Activated CD4-positive, alpha-beta memory T cell treated with anti-CD3 and anti-CD28 coated beads for 36 hours (primary cell): ENCODE measurements at places on chromosomes 5 and 9. TPM values are rescaled to one million over a fixed set of nuclear protein-coding genes. Genes with fewer than 3 reads are reported as not detected.

TMEM252 gene
- not detected for total RNA-seq

PTGES gene
- total RNA-seq: not detected

INIP gene
- total RNA-seq: 35.1 TPM

ANKRD33B gene
- 9.9 TPM for total RNA-seq

- no peaks in the 10 kb centered on the region for H3K27me3 ChIP-seq
- no peak overlapping the region for H3K4me3 ChIP-seq
- H3K4me1 ChIP-seq: no peaks in the 10 kb centered on the region
- no peak for DNase-seq
- no peaks in the 10 kb centered on the region for H3K36me3 ChIP-seq
- no peak overlapping the region for H3K27ac ChIP-seq
These were observed 42.4 kb downstream of the ALDH7A1 start for GRCh38 chr5:126552614-126553013.

DNA sequence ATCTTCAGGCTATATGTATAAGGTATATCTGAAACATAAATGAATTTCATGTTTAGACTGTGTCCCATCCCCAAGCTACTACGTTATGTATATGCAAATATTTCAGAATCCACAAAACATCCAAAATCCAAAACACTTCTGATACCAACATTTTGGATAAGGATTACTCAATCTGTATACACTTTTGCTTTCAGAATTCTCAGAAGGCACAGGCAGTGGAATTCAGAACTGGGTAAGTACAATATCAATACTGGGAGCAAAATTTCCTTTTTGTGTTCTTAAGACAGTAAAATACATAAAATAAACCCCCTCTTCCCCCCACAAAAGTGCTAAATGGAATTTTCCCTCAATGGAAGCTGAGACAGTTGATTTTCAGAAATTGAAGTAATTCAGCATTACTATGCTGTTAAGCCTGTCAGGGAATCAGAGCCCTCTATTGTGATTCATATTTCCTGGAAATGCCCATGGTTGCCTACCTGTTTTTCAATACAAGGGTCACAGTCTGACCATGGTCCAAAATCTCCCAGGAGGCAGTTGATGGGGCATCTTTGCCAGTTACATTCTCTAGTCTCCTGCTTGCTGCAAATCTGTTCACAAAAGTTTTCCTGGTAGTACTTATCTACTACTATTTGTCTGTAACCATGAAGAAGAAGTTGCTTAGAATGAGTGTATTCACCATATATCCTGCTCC, 12.1 kb downstream of the C6 start:
- no peak overlapping the region for H3K27ac ChIP-seq
- H3K4me3 ChIP-seq: no peak overlapping the region
- DNase-seq: no peak
- H3K36me3 ChIP-seq: no peaks in the 10 kb centered on the region

- no peaks in the 10 kb centered on the region for H3K27me3 ChIP-seq
- no peak for DNase-seq
- no peak overlapping the region for H3K4me3 ChIP-seq
These were observed 69.6 kb downstream of the CHSY3 start for GRCh38 chr5:129973716-129974426.

GRCh38 chr5:148720257-148720656, 65.9 kb upstream of the HTR4 start:
- H3K27ac ChIP-seq: no peak overlapping the region
- peaks cover 37% of the 10 kb centered on the region for H3K27me3 ChIP-seq
- H3K4me1 ChIP-seq: no peaks in the 10 kb centered on the region
- H3K36me3 ChIP-seq: no peaks in the 10 kb centered on the region
- DNase-seq: no peak
- no peak overlapping the region for H3K4me3 ChIP-seq

GRCh38 chr9:36832164-36832795, 201.8 kb downstream of the PAX5 start:
- no peaks in the 10 kb centered on the region for H3K4me1 ChIP-seq
- no peak for DNase-seq
- peaks cover under 1% of the 10 kb centered on the region for H3K27me3 ChIP-seq

DNA sequence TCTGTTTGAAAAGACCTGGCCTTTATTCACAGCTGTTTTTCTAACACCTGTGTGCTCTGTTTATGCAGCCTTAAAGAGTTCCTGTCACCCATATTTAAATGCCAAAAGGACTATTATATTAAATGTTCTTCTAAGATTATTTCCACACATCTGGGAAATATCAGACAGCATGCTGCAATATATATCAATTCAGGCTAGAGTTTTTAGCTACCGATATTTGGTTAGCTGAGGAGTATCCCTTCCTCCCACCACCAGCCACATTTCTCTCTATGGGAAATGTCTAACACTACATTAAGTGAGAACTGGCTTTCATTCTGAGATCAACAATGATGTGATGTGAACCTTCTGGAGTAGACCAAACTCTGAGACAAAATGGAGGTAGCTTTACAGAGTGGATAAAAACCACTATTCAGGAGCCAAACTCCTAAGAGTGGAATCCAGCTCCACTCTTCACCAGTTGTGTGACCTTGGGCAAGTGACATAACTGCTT, 509.2 kb downstream of the ZNF608 start:
- H3K27me3 ChIP-seq: no peaks in the 10 kb centered on the region
- H3K4me1 ChIP-seq: no peaks in the 10 kb centered on the region
- no peaks in the 10 kb centered on the region for H3K36me3 ChIP-seq
- H3K27ac ChIP-seq: no peak overlapping the region

DNA sequence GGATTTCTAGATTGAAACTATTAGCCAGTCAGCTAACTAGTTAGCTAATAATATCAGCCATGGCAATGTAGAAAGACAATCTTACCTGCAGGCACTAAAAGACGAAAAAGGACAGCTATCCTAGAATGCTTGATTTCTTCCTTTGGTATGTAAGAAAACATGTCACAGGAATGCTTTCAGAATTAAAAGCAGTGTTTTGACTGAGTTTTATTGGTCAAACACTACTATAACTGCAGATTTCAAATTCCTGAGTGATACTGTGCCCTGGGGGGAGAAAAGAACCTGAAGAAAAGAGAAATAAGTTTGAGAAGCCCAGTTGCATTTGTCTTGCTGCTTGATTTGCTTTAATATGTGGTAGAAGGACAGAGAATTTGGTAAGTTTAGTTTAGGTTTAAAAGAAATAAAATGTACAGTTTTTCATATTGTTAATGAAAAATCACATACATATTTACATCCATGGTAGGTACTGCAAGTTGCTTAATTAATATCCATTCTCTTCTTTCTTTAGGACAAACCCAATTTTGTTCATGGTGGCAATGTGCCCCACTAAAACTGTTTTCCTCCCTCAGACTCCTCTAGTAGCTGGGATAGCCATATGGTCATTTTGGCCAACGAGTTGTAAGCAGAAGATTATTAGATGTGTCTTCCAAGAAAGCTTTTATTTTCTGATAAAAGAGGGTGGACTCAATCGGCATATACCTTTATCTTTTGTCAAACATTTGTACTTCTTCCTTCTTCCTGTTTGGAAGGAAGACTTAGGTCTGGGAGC, 4.3 kb upstream of the FAM169A start:
- H3K27me3 ChIP-seq: no peaks in the 10 kb centered on the region
- no peak overlapping the region for H3K27ac ChIP-seq
- DNase-seq: no peak
- no peak overlapping the region for H3K4me3 ChIP-seq
- peaks cover 1% of the 10 kb centered on the region for H3K4me1 ChIP-seq

GRCh38 chr5:138461343-138462125, 3.7 kb upstream of the EGR1 start:
- H3K36me3 ChIP-seq: peaks cover 6% of the 10 kb centered on the region
- H3K4me3 ChIP-seq: no peak overlapping the region
- no peak overlapping the region for H3K27ac ChIP-seq
- peaks cover 43% of the 10 kb centered on the region for H3K4me1 ChIP-seq
- H3K27me3 ChIP-seq: no peaks in the 10 kb centered on the region

GRCh38 chr9:114522286-114522685, 17.0 kb upstream of the WHRN start:
- H3K27me3 ChIP-seq: peaks cover 21% of the 10 kb centered on the region
- no peak overlapping the region for H3K27ac ChIP-seq
- DNase-seq: no peak
- H3K4me3 ChIP-seq: no peak overlapping the region
- H3K36me3 ChIP-seq: no peaks in the 10 kb centered on the region
- H3K4me1 ChIP-seq: no peaks in the 10 kb centered on the region

DNA sequence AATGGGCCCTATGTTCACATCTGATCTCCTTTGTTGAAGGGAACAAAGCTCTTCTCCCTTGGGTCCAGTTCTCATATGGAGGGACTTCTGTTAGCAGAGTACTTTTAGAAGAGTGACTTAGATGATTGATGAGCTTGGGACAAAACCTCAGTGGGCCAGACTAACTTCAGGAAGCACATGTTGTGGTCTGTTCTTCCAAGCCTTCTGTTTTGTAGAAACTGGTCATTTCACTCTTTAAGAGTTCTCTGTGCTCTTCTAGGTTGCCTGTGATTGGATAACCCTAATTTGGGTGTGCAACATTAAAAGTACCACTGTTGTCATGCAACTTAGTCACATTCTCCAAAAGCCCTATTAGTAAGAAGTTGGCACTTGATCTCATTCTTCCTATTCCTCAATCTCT, 183.5 kb upstream of the ACO1 start:
- no peak for DNase-seq
- no peak overlapping the region for H3K27ac ChIP-seq
- H3K4me1 ChIP-seq: no peaks in the 10 kb centered on the region
- H3K4me3 ChIP-seq: no peak overlapping the region
- H3K36me3 ChIP-seq: no peaks in the 10 kb centered on the region

DNA sequence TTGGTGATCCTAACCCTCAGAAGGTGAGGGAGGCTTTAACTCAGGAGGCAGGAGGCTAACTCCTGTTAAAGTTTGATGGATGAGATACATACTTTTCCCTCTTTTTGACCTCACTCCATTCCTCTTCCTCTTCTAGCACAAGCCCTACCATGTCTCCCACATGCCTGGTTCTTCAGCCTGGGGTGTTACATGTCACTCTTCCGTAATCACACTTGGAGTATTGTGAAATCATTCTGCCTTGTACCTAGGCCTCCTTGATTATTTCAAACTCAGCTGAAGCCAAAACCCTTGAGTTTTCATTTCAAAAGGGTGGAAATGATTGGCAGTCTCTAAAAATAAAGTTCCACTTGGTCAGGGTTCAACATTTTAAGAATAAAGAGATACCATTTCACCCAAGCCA, 1.8 kb downstream of the PLAC8L1 start:
- peaks cover 10% of the 10 kb centered on the region for H3K36me3 ChIP-seq
- no peak overlapping the region for H3K27ac ChIP-seq
- H3K4me1 ChIP-seq: no peaks in the 10 kb centered on the region
- no peak for DNase-seq

DNA sequence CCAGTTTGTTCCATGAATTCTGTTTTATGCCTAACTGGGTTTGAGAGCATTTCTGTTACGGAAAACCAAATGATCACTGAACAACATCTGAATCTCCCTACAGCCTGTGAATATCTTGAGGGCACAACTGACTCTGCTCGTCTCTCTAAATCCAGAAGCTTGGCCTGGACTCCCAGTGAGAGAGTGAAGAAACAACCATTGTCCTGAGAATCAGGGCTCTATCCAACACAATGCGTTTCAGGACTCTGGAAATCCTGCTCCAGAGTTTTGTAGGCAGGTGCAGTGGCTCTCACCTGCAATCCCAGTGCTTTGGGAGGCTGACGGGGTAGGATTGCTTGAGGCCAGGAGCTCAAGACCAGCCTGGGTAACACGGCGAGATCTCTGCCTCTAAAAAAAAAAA, 7.8 kb upstream of the MVB12B start:
- H3K4me1 ChIP-seq: peaks cover 3% of the 10 kb centered on the region
- no peak overlapping the region for H3K27ac ChIP-seq
- no peaks in the 10 kb centered on the region for H3K36me3 ChIP-seq
- no peak for DNase-seq
- H3K4me3 ChIP-seq: no peak overlapping the region

GRCh38 chr9:129571298-129572051, 49.4 kb downstream of the C9orf50 start:
- DNase-seq: no peak
- peaks cover 20% of the 10 kb centered on the region for H3K27me3 ChIP-seq
- H3K4me3 ChIP-seq: no peak overlapping the region

DNA sequence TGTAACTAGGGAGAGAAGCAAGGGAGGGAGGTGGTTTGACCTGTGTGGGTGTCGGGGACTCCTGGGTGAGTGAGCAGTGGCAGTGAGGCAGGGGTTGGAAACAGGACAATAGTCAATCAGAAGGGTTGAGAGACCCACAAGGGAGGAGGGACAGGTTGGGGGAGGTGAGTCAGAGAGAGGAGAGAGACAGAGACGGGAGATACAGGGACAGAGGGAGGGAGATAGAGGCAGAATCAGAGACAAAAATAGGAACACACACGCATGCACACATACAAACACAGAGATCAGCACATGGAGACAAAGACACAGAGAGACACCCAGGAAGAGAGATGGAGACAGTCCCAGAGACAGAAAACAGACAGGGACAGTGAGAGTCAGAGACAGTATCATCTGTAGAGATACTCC, 39.3 kb upstream of the PTGS1 start:
- H3K27me3 ChIP-seq: no peaks in the 10 kb centered on the region
- H3K4me3 ChIP-seq: no peak overlapping the region
- H3K27ac ChIP-seq: no peak overlapping the region
- peaks cover 12% of the 10 kb centered on the region for H3K36me3 ChIP-seq

- no peak overlapping the region for H3K27ac ChIP-seq
- H3K27me3 ChIP-seq: no peaks in the 10 kb centered on the region
- H3K4me3 ChIP-seq: no peak overlapping the region
These were observed 230.7 kb downstream of the SEMA6A start for GRCh38 chr5:116343961-116344360.

DNA sequence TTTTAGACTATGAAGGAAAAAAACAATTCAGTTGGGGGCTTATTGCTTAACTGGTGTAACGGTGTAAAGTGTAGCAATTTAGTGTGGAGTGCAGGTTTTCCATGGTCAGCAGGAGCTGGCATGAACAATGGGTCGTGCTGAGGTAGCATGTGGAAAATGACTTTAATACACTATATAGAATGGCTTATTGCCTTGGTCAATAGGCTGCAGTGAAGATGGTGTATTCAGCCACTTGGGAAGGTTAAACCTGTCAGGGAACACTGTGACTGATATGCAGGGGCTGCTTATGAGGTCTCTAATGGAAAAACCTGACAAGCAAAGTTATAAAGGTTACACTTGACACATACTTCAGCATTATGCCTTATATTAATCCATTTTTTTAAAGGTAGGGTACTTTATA, 764.7 kb upstream of the ARRDC3 start:
- no peak for DNase-seq
- no peaks in the 10 kb centered on the region for H3K4me1 ChIP-seq
- H3K36me3 ChIP-seq: no peaks in the 10 kb centered on the region
- no peak overlapping the region for H3K27ac ChIP-seq
- H3K27me3 ChIP-seq: no peaks in the 10 kb centered on the region

DNA sequence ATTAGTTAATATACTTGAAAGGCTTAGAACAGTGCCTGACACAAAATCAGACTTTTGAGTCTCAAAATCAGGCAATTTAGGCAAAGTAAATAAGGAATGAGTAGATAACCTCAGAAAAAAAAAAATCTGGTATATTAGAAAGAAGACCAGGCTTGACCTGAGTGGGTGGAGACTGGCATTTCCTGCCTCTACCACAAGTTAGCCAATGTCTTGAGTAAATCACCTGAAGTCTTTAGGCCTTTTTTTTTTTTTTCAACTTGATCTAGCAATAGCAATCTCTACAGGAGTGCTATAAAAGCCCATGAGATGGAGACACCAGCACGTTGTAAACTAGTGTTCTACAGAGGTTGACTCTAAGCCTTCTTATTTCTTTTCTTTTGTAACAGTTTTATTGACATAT, 104.2 kb upstream of the RASEF start:
- no peak for DNase-seq
- H3K27me3 ChIP-seq: no peaks in the 10 kb centered on the region
- H3K27ac ChIP-seq: no peak overlapping the region
